ENCODE measurements at places on chromosomes 12 and 14. TPM values are rescaled to one million over a fixed set of nuclear protein-coding genes. Genes with fewer than 3 reads are reported as not detected.

GRCh38 chr14:70808416-70809224 lies 693 bp downstream of the MAP3K9 start:
- peak; percentile 63 for DNase-seq

DNA sequence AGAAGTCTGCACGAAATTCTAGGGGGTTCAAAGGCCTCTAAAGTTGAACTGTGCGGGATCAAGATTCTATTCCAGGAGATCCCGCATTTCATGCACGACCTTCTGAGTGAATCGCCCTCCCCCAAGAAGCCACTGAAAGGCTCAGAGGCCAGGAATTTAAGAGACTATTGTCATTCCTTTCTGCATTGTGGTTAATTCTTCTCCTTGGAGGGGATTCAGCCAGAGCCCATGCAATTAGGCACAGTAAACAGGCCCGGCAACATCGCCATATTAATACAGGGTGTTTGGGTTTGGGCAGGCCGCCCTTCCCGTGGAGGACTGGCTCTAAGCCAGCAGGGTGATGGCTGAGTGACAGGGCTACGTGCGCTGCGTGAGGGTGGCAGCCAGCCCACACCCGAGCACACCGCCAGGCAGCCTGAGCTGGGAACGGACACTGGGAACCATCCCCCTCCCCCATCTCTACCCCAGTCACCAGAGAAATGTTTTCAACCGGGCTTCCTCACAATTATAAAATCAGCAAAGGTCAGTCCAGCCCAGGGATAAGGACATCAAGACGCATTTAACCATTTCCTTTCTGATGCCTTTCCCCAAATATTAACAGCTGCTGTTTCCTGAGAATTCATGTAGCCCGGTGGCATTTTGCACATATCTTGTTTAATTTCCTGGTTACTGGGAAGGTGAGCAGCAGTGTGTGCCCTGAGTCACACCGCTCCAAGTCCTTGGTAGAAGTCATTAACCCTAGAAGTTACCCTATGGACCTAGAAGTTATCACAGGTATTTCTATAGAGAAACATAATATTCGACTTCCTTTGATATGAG lies 12.5 kb downstream of the EGLN3 start:
- DNase-seq, result peak; percentile 93

DNA sequence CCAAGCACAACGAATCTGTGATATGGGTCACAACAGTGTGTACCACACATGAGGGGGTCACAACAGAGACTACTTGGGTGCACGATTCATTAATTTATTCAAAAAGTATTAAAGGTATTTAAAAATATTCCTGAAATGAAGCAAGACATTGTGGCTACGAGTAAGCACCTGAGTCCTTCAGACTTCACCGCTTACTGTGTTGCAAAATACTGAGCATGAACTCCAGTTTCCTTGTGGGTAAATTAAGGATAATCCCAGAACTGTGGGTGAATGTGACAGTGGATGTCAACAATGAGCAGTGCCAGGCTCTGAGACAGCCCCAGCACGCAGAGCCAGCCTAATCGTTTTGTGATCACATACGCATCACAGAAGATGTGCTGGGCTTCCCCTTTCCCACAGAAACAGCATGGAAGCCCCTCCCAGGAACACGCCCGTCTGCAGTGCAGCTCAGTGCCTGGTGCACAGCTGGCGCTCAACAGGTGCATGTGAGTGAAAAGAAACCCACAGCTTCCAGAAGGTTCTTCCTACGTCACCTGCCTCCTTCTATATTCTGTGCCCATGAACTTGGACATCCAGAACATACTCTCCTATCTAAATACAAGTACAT lies 29.1 kb downstream of the CDC42BPB start:
- DNase-seq, result no peak

GRCh38 chr12:68264158-68264855 lies 10.9 kb upstream of the IL22 start:
- no peak for DNase-seq

DNA sequence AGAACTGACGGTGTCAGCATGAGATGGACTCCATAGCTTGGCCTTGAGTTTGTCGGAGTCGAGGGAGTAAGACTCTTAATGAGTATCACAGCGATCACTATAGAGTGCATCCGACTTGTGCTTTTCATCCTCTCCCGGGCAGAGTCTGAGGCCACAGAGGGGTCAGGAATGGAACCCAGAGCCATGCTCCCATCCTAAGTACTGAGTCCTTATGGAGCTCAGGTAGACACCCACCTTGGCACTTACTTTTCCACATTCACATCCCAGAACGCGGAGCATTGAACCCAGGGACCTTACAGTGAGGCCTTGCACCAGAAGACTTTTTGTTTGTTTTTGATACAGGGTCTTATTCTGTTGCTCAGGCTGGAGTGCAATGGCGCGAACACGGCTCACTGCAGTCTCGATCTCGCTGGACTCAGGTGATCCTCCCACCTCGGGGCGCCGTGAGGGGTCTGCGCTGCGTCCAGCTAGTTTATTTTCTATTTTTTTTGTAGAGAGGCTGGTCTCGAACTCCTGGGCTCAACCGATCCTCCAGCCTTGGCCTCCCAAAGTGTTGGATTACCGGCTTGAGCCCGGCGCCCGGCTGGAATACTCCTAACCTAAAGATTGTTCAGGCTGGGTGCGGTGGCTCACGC lies 719 bp upstream of the SRSF9 start:
- no peak for DNase-seq

DNA sequence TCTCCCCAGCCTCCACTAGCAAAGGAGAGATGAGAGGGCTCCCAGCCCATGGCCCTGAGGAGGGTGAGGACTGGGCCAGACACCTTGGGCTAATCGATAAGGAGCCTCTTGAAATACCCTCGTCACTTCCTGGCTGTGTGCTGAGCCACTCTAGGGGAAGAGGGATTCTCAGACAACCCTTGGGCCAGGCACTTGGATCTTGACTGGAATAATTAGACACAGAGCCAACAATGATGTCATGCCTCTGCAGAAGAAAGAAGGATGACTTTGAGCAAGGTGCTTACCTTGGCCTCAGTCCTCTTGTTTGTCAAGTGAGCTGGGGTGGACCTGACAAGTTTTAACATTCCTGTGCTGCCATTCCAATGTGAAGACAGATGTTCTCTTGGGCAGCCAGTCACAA lies 83.1 kb downstream of the LRRC74A start:
- DNase-seq, result no peak

GRCh38 chr12:132467511-132467910 lies 22.4 kb upstream of the FBRSL1 start:
- peak; percentile 1 for DNase-seq

DNA sequence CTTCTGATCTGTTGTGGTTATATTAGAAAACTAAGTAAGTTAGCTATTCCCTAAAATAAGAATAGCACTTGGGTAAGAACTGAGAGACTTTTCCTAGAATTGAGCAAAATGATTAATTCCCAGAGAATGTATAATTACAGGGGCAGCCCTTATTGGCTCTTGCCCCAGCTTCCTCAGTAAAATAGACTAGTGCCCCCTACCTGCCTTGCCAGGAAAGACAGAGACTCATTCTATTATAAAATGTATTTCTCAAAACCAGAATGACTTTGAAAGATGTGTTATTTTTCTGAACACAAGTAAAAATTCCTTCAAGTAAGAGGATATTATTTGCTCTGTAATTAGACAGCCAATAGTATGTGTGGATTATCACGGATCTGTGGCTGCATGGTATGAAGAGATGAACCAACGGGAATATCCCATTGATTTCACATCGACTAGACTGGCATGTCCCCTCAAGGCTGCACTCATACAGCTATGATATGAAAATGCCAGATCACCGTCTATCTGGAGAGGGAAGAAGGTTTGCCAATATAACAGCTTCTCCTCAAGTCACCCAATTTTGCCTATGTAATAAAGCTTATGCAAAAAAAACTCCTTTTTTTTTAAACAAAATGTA lies 7.4 kb upstream of the GLRX5 start:
- peak; percentile 62 for DNase-seq

DNA sequence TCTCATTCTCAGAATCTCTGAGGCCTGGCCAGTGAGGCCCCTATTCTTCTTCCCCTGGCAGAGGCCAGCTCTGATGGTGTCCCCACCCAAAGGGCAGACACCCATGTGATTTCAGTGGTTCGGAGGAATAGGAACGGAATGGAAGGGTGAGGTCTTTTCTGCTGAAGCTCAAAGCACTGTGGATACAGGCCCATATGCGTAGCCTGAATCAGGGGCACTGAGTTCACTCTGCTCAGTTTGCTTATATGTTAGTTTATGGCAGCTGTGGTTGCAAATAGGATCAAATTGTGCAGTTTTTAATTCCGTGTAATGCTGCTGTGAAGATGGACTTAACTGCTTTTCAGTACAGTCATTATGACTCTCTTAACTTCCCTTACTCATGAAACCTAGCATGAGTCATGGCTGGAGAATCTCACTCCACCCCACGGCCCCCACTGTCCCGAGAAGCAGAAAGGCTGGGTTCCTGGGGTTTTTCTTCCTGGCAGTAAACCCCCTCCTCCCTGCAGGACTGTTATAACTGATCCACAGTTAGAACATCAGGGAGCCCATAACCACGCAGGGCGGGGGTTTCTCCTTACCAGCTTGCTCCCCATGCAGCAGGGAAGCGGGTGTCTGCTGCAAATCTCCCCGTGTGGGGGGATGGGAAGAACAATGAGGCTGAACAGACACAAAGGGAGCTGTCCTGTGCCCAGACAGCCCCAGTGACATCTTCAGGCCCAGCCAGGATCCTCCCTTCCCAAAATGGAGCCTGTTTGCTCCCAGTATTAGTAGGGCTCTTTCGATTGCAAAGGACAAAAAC lies 122.7 kb downstream of the SLC38A6 start:
- peak; percentile 72 for DNase-seq

- DNase-seq, result no peak
Observed at GRCh38 chr12:120481022-120481767, 11.6 kb upstream of the SRSF9 start.

DNA sequence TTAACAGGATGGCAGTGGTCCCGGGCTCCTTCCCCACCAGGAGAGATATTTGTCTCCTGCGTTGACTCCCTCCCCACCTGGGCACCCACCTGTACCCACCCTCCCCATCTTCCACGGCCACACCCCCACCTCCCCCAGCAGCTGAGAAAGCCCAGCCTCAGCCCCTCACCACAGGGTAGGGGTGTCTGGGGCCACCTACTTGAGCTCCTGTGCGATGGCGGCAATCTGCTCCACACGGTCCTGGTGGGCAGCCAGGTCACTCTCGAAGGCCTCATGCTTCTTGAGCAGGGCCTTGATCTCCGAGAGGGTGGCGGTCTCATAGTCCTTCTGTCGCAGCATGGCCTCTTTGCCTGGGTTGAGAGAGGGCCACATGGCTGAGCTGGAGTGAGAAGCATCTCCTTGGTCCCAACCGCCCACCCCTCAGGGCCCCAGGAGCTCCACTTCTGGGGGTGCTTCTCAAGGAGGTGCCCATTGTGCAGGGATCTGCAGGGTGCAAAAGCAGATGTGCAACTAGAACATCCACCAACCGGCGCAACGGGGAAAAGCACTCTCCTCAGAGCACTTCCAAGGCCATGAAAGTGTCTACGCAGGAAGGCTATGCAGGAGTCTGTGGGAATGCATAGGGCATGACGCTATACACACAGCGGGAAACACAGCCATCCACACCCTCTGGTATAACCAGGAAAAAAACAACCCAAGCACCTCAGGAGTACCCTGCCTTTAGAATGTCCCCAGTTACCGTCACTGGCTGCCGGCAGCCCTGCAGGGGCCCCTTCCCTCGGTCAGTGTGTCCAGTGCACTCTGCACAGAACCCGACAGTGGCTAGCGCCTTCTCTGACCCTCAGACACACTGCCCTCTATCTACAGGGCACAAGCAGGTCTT lies 92.6 kb upstream of the ZFP36L1 start:
- no peak for DNase-seq

GRCh38 chr12:58413794-58414193 lies 472.4 kb downstream of the ATP23 start:
- no peak for DNase-seq

DNA sequence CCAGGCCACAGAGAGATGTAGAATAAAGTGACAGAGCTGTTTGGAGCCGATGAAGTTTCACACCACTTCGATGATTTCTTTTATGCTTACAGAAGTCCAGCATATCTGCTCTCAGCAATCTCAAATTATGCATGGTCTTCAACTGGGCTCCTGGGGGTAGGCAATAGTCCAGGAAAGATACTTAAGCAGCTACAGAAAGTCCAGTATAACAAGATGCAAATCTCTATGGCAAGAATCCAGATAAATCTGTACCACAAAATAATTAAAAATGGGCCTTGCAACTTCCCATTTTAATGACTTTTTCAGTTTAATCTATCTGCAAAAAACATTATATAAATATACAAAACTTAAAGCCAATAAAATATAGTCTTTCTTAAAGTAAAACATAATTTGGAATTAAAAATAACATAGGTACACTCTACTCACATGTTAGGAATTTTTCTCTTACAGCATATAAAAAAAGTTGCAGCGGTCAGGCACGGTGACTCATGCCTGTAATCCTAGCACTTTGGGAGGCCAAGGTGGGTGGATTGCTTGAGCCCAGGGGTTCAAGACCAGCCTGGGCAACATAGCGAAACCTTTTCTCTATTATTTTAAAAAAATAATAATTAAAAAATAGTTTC lies 20.5 kb upstream of the RAD51AP1 start:
- DNase-seq, result no peak

- DNase-seq, result no peak
Observed at GRCh38 chr12:53743266-53744129, 8.3 kb downstream of the CISTR start.

DNA sequence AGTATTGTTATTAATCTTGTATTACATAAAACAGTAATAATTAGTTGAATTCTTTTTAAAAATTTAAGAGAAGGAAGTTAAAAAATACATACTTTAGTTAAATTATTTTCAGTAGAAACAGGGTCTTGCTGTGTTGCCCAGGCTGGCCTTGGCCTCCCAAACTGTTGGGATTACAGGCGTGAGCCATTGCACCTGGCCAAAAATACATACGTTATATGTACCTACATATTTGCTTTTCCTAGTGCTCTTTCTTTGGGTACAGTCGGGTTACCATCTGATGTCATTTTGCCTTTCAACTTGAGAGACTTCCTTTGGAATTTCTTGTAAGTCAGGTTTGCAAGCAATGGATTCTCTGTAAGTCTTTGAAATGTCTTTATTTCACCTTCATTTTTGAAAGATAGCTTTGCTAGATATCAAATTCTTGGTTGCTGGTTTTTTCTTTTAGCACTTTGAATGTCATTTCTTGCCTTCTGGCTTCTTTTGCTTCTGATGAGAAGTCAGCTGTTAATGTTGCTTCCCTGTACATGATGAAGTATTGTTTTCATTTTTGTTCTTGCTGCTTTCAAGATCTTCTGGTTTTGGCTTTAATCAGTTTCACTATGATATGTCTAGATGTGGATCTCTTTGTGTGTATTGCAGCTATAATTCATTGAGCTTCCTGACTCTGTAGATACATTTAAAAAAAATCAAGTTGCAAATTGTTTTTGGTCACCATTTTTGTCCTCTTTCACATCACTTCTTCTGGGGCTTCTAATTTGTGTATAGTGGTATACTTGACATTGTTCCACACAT lies 84.4 kb downstream of the SPATS2 start:
- no peak for DNase-seq

ADAM20 gene
- 0.16 TPM for polyA plus RNA-seq

MMP14 gene
- 33.3 TPM for polyA plus RNA-seq

GPR135 gene
- 1.5 TPM for polyA plus RNA-seq

TAS2R46 gene
- not detected for polyA plus RNA-seq

GLS2 gene
- 0.63 TPM for polyA plus RNA-seq

PLA2G1B gene
- not detected for polyA plus RNA-seq

SMCO2 gene
- polyA plus RNA-seq, result 0.14 TPM

RASAL1 gene
- not detected for polyA plus RNA-seq

PIK3C2G gene
- not detected for polyA plus RNA-seq

KLHL33 gene
- polyA plus RNA-seq, result 0.68 TPM

TAS2R42 gene
- not detected for polyA plus RNA-seq
